ENCODE measurements at places on chromosomes 2 and 18.

DNA sequence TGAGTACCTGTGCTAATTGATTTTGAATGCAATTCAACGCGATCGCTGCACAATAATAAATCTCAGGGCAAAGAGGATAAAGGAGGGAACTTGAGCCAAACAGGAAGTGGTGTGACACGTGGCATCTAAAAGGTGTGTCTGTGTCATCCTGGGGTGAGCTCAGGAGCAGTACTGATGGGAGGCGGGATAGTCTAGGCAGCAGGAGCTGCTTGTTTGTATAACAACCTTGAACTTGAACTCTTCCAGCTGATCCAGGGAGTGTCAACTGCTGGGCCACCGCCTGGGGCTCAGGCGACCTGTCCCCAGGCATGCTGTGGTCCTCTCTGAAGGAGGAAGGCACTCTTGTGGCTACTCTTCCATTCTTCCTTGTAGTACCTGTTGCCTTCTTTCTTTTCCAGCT lies 61.2 kb downstream of the BOD1L2 start:
- DNase-seq: no peak

DNA sequence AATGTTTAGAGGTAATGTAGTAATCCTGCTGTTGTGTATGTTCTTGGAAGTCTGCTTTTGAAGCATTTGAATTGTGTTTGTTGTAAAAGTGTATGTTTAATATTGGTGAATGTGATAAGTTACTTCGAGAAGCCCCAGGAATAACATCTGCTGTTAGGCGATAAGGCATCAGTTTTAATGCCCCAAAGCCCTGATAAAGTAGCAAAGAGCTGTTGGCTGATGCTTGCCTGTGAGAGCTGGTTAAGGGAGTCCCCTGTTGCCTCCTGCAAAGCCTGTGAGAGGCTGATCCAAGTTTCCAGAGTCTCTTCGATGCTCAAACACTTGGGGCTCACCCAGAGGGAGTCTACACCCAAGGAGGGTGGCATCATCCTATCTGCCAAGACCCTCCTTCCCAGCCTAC lies 110.3 kb downstream of the RNF152 start:
- no peak for DNase-seq

DNA sequence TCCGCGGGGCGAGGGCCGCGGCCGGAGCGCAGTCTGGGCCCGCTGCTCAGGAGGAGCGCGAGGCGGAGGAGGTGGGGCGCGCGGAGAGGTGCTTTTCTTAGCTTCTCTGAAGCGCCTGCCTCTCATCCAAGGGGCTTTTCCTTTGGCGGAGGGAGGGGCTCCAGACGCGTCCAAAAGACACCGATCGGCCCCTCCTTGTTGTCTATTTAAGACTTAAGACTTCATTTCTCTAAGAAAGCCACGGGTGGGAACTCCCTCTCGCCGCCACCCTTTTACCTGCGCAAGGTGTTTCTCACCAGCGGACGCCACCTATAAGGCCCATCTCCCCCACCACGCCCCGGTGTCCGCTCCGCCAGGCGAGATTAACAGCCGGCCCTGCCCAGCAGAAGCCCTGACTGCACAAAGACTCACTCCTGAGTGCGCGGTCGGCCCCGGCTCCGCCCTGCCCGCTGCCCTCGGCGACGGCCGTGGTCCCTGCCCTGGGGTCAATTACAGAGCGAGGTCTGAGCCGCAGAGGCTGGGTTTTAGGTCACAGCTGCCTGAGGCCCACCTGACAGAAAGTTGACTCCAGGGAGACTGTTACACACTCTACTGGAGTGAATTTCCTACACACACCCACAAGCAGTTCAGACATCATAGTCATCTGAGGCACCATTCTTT lies at the start of gene DSC2:
TSS of gene DSC2 (minus strand) at position 397 of the 660 bp plus-strand sequence. CDS start 450 bp downstream, outside the sequence.
- DNase-seq: no peak

GRCh38 chr2:186962085-186962747 lies 113.2 kb upstream of the ZSWIM2 start:
- DNase-seq: no peak
